T follicular helper cell (primary cell): ENCODE measurements at places on chromosomes 3 and 15.

GRCh38 chr15:101316529-101316928, 21.5 kb upstream of the SNRPA1 start:
- no peak for DNase-seq

DNA sequence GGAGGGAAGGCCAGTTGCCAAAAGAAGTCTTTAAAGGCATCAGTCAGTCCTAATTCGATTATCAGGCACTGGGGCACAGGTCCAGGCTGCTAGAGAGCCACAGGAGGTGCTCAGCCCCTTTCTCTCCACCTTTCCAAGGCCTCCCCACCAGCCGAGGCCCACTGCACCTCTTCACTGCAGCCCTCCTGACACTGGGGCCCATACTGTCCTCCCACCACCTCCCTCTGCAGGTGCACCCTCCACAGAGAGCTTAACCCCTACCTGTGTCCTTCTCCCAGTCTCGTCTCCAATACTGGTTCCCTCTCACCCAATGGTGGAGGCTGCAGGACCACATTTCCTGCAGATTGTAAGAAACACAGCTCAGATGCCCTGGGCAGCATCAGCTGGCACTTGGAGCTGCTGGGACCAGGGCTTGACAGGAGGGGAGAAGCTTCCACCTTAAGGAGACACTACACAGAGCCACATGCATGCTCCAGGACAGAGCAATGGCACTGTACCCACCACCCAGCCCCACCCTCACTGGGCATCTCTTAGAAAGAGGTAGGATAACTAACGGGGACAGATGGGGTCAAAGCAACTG, 81.6 kb upstream of the PRR20G start:
- DNase-seq = no peak

GRCh38 chr3:128229106-128229857, 76.0 kb downstream of the EEFSEC start:
- DNase-seq = no peak

DNA sequence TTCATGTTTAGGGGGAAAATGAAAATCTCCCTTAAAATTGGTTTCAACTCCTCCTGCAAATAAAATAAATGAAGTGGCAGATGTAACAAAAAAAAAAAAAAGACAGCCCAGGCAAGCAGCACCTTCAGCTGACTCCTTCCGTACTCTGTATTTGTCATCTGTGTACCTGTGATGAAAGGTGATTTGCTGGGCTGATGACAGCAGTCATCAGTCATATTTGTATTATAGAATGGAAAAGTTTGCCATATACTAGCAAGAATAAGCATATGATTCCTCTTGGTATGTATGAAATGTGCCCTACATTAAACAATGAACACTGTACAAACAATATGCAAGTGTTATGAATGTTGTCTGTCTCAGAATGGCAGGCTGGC, 44.1 kb upstream of the WWTR1 start:
- DNase-seq = no peak

- DNase-seq = no peak
Observed at GRCh38 chr15:80324545-80325080, 72.6 kb upstream of the CTXND1 start.

DNA sequence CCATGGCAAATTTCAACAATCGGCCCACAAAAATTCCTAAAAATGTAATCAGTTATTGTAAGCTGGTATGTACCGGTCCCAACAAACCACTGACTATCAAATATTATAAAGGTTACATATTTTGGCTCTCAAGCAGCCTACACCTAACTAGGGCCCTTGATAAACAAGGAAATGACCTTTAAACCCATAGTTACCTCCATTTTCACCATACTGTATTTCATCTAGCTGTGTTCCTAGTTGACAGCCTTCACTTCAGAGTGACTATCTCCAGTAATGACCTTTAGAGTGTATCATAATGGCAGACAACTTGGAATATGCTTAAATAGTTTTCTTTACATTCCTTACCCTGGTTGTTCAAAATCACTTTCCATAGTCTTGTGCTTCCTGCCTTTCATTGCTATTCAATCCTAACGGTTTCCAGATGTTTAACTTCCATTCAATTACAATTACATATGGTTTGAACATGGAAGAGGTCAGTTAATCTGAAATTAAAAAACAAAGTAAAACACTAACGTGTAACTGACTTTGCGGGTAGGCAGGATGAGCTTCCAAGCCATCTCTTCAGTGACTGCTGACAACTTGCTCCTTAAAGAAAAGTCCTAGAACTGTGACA, 111.9 kb upstream of the TSC22D2 start:
- no peak for DNase-seq

GRCh38 chr3:15299036-15299435, 33.4 kb downstream of the SH3BP5 start:
- no peak for DNase-seq

DNA sequence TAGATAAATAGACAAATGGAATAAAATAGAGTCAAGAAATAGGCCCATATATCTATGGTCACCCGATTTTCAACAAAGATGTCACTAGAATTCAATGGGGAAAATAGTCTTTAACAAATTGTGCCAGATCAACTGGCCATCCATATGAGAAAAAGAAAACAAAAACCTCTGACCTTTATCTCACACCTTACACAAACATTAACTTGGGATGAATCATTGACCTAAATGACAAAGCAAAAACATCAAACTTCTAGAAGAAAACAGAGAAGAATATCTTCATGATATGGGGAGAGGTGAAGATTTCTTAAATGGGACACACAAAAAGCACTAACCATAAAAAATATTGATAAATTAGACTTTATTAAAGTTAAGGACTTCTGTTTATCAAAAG, 31.9 kb downstream of the ITGA11 start:
- DNase-seq = no peak

DNA sequence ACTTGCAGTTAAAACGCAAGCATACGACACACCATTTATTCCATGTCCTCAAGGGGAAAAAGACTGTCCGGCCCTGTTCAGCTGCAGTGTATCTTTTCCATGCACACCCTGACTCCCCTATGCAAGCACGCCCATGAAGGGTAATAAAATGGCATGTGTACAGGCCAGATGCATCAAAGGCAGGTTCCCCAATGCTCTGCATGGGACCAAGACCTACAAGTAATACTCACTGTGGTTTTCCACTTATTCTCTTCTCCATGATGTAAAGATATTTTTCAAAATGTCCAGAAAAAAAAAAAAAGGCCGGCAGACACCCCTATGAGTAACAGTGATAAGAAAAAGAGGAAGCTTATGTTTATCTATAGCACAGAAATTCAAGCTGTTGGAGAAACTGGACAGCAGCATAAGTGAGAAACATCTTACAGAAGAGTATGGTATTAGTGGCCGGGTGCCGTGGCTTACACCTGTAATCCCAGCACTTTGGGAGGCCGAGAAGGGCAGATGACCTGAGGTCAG, 70.8 kb downstream of the MCF2L2 start:
- no peak for DNase-seq

DNA sequence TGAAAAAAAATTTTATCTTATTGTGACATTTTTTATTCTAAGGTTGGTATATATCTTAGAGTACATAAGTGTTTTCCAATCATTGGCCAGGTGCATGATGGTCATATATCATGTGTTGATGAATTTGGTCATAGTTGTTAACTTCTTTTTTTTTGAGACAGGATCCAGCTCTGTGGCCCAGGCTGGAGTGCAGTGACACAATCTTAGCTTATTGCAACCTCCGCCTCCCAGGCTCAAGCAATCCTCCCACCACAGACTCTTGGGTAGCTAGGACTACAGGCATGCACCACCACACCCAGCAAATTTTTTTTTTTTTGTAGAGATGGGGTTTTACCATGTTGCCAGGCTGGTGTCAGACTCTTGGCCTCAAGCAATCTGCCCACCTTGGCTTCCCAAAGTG, 44.0 kb downstream of the PCCB start:
- DNase-seq = no peak

GRCh38 chr3:108037770-108038169, 53.1 kb downstream of the CD47 start:
- DNase-seq = no peak

DNA sequence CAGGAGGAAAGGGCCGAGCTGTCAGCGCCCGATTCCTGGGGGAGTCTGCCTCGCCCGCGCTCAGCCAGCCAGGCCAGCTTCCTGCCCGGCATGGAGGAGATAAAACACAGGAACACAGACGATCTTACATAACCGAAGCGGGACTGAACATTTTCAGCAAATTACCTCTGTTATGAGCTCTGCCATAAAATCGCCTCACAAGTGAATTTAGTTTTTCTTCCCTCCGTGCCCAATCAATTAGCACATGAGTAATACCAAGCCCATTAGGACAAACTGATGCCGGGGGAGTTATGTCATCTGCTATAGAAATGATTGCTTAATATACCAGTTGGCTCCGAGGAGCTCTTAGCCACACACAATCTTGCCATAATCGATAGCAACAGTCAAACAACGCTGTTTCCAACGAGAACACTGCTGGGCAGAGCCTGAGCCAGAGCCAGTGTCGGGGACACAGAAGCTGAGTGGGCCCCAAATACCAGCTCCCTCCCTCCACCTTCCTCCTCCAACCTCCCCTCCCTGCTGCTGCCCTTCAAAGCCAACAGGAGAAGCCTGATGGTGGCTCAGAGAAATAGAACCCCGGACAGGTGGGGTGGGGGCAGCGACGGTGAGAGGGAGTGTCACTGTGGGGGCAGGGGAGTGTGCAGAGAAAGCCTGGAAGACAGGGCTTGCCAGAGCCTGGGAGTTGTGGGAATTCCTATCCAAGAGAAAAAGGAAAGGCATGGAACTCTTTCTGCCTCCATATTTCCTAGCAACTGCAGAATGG, 279.4 kb upstream of the TLE3 start:
- no peak for DNase-seq

- DNase-seq = no peak
Observed at GRCh38 chr3:109178708-109179107, 42.2 kb downstream of the C3orf85 start.

- DNase-seq = no peak
Observed at GRCh38 chr3:38022896-38023709, 6.3 kb downstream of the PLCD1 start.

- DNase-seq = no peak
Observed at GRCh38 chr3:139113993-139114375, 69.3 kb upstream of the PRR23C start.

DNA sequence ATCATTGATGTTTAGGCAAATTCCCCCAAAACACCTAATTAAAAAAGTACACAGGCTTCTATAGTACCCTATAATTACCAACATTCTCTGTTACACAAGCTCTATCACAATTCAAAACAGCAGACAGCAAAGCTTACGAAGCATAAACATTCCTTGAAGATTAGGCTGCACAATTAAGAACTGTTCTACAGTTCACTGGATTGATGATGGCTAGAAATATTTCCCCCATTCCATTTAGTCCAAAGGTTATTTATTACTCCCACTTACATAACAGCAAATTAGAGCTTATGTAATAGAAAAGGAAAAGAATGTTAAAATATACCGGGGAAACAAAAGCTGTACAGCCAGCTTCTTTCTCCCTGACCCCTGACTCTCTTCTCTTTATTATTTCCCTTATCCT, 49.3 kb downstream of the UACA start:
- DNase-seq = no peak

GRCh38 chr3:184678317-184679055, 33.4 kb downstream of the MAGEF1 start:
- DNase-seq = no peak

DNA sequence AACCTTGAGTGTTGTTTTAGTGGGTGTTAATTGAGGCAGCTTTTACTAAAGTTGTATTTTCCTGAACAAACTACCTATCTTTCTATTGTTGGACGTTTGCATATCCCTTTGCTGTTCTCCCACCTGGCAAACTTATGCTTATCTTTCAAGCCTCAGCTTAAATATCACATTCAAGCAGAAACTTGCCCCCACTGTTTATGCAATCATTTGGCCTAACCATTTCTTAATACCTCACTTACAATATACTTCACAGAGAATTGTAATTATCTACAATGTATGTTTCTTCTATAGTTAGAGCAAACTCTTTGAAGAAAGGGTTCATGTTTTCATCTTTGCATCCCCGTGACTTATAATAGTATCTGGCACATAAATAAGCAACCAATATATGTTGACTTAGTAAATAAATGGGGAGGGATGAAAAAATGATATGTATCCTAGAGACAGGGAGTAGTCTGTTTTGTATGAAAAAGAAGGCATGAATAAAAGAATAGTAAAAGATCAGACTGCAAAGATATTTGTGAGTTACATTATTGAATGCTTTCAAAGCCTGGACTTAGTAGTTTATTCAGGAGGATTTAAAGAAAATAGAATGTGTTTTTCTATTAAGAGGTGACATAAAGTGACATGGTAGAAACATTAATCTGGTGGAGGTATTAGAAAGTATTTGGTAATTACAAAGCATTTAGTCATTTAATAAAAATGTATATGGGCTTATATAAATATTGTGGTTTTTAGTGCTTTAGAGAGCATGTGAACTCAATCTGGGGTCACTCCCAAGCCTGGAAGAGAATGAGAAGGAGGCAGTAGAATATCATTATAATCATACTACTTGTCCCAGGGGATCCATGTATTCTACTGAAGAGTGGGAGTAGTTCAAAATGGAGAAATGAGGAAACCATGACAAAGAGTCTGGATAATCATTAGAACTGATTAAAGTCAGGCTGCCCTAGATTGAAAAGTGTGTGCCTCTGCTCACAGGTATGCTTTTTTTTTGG, 60.0 kb upstream of the DCBLD2 start:
- no peak for DNase-seq

- no peak for DNase-seq
Observed at GRCh38 chr3:150363420-150363819, 44.7 kb upstream of the TSC22D2 start.

DNA sequence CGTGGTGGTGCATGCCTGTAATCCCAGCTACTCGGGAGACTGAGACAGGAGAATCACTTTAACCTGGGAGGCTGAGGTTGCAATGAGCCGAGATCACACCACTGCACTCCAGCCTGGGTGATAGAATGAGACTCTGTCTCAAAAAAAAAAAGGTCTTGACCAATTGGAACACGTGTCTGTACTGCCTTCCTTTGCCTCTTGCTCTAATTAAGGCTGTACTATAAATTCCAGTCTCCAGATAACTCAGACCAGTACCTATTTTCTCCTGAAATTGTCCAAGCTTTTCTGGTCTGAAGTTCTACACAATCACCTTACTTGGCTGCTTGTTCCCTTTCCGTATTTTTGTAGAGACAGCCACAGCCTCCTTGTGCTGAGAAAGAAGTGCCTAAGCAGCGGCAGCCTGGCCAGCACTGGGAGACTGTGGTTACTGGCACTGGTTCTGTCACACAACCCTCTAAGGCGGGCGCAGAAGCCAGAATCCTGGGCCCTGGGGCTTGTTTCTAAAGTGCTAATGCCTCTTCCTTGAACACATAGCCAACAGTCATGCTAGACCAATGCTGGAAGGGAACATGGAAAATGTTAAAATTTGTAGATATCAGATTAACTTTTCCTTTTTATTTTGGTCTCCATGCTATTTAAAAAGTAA, 6.2 kb upstream of the CEP70 start:
- DNase-seq = no peak

GRCh38 chr15:44394062-44394461, 33.4 kb upstream of the CTDSPL2 start:
- no peak for DNase-seq

DNA sequence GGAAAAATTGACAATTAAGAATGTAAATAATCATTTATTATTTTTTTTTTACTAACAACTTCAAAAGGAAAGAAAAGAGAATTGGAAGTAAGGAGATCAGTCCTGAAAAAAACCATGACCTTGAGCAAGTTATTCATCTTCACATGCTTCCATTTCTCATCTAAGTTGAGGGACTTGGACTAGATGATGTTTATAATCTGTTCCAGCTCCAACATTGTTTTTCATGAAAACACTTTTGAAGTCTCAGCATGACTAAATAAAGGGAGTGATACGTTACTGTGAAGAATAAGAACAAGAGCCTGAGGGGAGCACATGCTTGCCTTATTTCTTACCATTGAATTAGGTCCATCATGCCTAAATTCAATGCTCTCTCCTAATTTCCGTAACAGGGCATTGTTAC, 95.7 kb downstream of the STRIT1 start:
- DNase-seq = no peak

- DNase-seq = no peak
Observed at GRCh38 chr3:44862226-44862637, 520 bp downstream of the TMEM42 start.
